Omental fat pad (tissue), 4 donors: ENCODE measurements at places on chromosomes 13 and 19. TPM values are rescaled to one million over a fixed set of nuclear protein-coding genes. Genes with fewer than 3 reads are reported as not detected.

Gene IFNL4
- total RNA-seq, result not detected

DNA sequence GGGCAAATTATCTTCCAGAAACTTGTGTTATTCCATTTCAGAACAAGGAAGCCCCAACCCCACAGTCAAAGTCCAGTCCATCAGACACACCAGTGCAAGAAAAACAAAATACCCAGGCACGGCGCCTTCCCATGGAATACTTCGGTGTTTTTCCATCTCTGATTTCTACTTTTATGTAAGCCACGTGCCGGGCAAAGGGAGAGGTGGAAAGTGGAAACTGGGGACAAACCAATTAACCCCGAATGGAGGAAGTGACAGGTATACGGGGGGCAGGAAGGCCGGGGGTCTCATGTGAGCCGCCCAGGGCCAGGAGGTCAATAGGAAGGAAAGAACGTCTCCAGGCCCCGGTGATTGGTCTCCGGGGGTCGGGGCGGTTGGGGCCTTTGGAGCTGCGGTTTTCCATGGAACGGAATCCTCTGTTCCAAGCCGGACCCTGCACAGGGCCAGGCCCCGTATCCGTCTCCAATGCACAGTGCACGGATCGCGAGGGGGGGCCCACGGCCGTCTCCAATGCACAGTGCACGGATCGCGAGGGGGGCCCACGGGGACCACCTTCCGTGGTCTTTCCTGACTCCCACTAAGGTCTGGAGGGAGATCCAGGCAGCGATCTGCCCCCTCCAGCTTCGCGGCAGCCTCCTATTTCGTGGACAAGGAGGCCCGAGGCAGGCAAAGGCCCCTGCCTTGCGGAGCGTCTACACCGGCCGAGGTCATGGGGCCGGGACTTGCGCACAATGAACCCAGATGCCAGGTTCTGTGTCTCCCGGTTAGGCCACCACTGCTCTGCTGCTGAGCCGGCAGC lies 79.7 kb downstream of the GADD45B start:
- no peak for DNase-seq

Gene ATP12A
- total RNA-seq, result not detected

GRCh38 chr13:30523211-30523610 lies 57.5 kb upstream of the HMGB1 start:
- DNase-seq, result no peak

Gene MTMR6
- total RNA-seq, result 18.3 TPM
